ENCODE measurements at places on chromosomes 2 and 18.

GRCh38 chr2:206502729-206503128, 59.4 kb downstream of the ADAM23 start:
- no peak for DNase-seq

DNA sequence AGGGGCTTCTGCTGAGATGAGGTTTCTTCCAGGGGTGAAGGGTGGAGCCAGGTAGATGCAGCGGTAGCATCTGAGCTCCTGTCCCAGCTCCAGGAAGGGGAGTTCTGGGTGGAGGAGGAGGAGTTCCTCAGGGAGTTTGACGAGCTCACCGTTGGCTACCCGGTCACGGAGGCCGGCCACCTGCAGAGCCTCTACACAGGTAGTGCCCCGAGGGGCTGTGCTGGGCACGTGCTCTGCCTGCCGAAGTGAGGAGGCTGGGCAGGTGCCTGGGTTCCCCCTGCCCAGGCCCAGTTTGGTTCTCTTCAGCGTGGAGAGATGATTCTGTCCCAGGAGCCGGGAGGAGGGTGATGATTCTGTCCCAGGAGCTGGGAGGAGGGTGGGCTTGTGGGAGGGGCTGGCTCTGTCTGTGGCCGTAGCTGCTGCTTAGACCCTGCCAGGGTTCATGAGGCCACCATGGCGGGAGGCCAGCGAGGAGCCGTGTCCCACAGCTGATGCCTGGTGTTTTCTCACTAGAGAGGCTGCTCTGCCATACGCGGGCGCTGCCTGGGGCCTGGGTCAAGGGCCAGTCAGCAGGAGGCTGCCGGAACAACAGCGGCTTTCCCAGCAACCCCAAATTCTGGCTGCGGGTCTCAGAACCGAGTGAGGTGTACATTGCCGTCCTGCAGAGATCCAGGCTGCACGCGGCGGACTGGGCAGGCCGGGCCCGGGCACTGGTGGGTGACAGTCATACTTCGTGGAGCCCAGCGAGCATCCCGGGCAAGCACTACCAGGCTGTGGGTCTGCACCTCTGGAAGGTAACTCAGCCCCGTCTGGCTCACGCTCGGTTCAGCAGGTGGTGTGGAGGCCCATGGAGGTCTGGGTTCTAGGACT, 8.2 kb downstream of the CAPN10 start:
- DNase-seq: no peak

DNA sequence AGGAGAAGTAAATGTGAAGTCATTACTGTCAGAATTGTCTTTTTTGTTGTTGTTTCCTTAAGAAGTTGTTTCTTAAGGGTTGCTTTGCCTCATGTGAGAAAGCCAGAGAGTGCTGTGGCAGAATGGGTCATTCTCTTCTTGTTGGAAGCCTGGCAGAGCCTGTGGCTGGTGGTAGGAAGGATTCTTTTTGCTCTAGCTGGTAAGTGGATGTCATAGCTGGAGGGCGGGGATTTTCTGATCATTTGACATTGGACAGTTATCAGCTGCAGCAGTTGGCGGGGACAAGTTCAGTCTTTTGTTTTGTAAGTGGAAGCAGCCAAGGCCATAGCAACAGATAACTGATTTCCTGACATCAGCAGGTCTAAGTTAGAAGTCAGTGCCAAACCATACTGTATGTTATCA, 5.5 kb upstream of the RMDN2 start:
- no peak for DNase-seq

DNA sequence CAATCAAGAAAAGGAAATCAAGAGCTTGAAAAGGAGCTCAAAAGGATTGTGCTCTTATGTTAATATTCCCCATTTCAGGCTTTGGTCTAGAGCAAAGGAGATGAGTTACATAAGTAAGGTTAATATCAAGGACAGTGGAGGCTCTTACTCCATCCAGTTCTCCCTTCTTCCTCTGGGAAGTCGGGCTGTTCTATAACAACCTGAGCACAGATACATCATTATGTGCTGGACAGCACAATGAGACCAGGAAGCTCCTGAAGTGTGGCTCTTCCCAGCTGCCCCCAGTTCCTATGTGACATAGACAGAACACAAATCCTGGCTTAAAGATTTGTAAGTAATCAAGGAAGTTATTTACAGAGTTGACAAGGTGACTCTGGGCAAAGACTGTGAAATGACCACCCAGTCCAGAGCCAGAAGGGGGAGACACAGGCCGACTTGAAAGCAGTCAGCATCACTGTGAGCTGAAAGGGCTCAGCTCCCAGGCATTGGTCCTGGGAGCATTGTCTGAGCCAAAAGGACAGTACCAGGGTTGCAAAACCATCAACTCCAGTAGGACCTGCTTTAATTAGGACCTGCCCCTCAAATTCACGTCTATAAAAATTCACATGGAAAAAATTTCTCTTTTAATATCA, 917.6 kb upstream of the ACVR2A start:
- DNase-seq: no peak

GRCh38 chr2:55169359-55169758, 62.7 kb downstream of the CLHC1 start:
- no peak for DNase-seq

Measured in activated CD4-positive, CD25-positive, alpha-beta regulatory T cell (primary cell).